Activated naive CD4-positive, alpha-beta T cell treated with Interleukin-2 at 50 U/mL for 16 hours (primary cell): ENCODE measurements at places on chromosomes 4 and X.

- DNase-seq: no peak
These were observed 145.5 kb downstream of the NWD2 start for GRCh38 chr4:37389967-37390580.

- peak; percentile 35 for DNase-seq
These were observed 32.2 kb downstream of the SMS start for GRCh38 chrX:21972721-21973120.

- DNase-seq: no peak
These were observed 40.3 kb downstream of the RWDD4 start for GRCh38 chr4:183618681-183619080.

- no peak for DNase-seq
These were observed 310.1 kb downstream of the PPP3CA start for GRCh38 chr4:101037249-101037648.

GRCh38 chrX:16658284-16658683 is 8.3 kb downstream of the S100G start:
- no peak for DNase-seq

GRCh38 chr4:4950561-4951290 is 68.5 kb downstream of the CYTL1 start:
- DNase-seq: no peak

DNA sequence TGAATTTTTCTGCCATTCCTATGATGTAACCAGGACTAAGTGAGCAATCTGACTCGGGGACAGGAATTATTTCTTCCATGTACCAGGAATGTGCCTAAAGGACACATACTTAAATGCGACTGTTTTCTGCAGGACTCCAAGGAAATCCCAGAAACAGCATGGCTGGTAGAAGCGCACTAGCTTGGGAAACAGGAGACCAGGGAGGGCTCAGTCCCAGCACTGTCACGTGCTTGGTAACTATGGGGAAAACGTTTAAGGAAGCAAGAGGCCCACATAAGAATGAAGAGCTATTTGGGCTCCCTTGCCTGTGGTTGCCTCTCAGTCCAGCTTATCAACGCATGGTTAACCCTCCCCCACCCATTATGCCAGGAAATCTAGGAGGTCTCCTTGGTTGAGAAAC is 19.6 kb downstream of the MPP1 start:
- DNase-seq: no peak

DNA sequence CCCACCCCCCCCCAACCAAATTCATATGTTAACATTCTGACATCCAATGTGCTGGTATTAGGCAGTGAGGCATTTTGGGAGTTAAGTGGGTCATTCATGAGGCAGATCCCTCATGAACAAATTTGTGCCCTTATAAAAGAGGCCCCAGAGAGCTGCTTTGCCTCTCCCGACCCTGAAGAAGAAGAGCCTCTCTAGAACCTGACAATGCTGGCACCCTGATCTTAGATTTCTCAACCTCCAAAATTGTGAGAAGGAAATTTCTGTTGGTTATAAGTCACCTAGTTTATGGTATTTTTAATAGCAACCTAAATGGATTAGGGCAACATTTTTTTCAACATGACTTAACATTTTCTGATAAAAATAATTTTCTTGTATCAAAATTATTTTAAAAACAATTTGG is 296.3 kb downstream of the CFAP299 start:
- no peak for DNase-seq

DNA sequence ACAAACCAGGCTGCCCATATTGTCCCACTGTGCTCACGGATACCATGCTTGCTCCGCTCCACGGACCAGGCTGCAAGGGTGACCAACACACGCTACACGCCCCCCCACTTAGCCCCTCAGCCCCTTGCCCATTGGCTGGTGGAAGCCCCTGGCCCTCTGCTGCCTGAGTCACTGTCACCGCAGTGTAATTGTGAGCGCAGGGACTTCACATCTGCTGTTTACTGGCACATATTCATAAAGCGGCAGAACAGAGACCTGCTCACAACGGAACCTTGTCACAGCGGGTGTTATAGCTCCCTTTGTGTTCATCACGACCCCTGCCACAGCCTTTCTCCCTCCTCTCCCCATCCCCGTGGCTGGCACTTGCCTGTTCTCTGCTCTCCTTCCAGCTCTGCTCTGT is 83.7 kb downstream of the PSAPL1 start:
- no peak for DNase-seq
